ENCODE measurements at places on chromosomes 12 and 14.

DNA sequence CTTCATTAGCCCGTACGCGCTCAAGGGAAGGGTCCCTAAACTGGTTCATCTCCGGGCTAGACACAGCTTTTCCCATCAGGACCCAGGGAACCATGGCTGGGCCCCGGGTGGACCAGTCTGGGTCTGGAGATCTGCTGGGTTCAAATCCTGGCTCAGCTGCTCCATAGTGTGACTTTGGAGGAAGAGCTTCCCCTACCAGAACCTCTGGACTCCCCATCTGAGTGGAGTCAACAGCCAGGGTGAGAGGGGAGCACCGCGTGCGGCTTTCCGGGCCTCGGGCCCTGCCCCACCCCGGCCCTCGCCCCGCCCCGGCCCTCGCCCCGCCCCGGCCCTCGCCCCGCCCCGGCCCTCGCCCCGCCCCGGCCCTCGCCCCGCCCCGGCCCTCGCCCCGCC lies 41.2 kb downstream of the BEGAIN start:
- DNase-seq: no peak

- peak; percentile 40 for DNase-seq
These were observed at the start of gene ANKLE2 for GRCh38 chr12:132761032-132761920. Gene ANKLE2 (minus strand): TSS chr12:132761832. CDS start chr12:132761798, 34 bp downstream.

DNA sequence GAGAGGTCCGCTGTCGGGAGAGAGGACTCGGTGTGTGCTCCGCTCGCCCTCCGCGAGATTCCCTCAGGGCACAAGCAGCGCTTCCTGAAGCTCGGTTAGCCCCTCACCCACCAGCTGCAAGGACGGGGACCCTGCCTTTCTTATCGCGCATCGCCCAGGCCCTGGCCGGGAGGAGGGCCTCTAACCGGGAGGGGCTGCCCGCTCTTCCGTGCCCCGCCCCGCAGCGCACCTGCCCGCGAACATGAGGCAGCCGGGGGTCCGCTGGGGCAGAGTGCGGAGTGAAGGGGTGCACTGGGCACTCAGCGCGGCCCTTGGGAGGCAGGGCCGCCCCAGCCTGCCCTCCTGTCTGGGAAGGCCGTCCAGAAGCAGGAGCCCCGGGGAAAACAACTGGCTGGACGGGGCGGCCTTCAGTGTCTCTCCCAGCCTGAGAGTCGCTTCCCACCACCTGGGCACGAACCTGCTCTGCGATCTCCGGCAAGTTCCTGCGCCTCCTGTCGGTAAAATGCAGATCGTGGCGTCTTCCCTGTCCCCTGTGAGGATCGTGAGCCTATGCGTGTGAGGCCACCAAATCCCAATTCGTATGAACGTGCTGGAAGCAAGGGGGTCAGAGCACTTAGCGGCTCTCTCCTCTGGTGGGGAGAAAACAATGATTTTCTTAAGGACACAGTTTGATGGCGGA lies 28.0 kb upstream of the ADIPOR2 start:
- no peak for DNase-seq

GRCh38 chr14:98622208-98623051 lies 649.6 kb downstream of the BCL11B start:
- peak; percentile 1 for DNase-seq

DNA sequence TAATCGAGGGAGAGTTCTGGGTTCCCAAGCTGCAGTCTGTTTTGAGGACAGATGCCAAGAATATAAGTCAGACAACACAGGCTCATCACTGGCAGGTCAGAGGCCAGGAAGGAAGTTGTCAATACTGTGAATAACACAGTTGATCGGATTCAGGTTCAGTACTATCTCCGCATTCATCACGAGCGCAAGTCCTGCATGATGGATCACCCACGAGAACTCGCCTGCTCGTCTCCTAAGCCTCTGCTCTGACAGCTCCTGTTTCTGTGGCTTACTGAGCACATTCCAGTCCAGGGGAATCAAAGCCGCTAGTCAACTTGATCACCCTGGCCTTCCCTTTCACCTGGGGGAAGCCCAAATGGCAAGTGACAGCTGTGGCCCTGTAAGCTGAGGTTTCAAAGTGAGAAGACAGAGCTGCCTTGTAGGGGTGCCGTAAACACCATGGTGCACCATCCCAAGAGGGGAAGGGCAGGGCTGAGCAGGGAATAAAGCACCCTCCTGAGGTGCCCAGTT lies 60.1 kb upstream of the DICER1 start:
- no peak for DNase-seq

DNA sequence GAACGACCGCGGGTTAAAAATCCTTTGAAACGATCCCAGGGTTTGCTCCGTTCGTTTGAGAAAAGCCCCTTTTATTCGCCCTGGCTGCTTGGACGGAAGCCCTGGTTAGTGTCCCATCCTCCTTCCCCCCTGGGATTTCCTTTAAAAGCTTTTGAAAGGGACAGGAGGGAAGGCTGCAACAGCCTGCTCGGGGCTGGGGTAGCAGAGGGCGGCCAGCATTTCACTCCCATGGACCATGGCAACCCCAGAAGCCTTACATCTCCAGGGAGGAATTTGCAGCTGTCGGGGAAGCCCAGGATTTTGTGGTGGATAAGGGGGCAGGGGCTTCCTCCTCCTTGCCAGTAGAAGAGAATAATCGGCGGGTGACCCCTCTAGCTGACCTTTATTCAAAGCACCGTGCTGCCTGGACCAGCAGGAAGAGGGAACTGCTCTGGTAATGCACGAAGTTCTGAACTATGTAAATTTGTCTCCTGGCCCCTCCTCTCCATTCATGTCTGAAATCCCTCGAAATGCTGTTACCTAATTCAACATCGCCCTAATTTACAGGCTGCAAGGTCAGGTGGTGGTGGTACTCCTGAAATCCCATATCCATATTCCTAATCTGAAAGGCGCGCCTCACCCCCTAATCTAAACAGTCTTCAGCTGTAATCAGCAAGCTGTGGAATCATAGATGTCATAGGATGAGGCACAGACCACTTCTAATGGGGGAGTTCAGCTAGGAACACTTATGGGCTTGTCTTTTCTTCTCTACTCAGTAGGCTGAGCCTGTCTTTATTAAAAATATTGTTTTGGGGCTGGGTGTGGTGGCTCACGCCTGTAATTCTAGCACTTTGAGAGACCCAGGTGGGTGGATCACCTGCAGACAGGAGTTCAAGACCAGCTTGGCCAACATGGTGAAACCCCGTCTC lies 1.0 kb upstream of the CLIP1 start:
- no peak for DNase-seq

GRCh38 chr12:5921027-5921909 lies 23.8 kb downstream of the ANO2 start:
- no peak for DNase-seq

DNA sequence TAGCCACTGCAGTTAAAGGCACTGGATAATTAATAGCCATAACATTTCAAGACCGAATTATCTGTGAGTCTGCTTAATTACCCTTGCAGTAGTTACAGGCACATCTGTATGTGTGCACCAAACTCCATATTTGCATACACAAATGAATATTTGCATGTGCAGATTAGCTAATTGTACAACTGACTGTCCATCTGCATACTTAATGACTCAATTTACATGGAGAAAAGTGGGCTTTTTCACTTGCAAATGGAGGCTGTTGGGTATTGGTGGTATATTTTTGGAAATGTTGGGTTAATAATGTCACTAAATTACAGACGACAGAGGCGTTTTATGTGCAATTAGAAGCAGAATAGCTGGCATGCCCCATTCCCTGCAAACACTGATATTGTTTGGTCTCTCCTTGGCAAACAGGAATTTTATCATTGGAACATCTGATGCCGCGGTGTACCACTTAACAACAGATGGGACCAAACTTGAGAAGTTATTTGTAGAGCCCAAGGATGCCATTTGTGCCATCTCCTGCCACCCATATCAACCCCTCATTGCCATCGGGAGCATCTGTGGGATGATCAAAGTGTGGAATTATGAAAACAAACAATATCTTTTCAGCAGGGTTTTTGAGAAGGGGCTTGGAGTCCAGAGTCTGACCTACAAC lies 39.6 kb downstream of the CFAP251 start:
- DNase-seq: no peak

Measured in stromal cell of bone marrow (primary cell).